ENCODE measurements at places on chromosomes 5 and 9. TPM values are rescaled to one million over a fixed set of nuclear protein-coding genes. Genes with fewer than 3 reads are reported as not detected.

DNA sequence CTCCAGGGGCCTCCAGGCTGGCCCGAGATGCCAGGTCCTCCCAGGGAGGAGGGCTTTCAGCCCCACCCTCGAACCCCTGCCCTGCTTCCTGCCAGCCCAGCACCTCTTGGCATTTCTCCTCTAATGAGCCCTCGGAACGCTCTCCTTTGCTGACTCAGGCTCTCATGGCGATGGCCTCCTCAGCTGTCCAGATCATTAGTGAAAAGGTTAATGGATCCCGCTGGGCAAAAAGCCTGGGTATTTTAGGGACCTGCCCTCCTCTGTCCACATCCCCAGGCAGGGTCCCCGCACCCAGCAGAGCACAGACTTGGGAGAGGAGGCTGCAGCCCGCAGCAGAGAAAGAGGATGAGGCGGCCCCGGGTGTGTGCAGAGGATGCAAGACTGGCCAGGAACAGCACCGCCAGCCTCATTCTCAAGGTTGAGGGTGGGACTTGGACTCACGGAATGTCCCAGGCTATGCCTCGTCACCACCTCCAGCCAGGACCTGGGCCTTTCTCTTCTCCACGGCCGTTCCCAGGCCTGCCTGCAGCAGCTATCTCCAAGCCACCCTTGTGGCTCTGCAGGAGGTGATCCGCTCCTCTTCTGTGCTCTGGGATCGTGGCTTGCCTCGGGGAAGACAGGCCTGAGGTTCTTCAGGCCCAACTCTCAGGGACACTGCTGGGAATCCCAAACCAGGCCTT, 23.0 kb upstream of the ADAMTS2 start:
- H3K4me3 ChIP-seq = no peak overlapping the region
- no peak overlapping the region for H3K27ac ChIP-seq
- peaks cover 6% of the 10 kb centered on the region for H3K27me3 ChIP-seq
- DNase-seq = no peak
- H3K36me3 ChIP-seq = no peaks in the 10 kb centered on the region

- no peak overlapping the region for H3K4me3 ChIP-seq
- DNase-seq = no peak
- peaks cover 81% of the 10 kb centered on the region for H3K36me3 ChIP-seq
- peaks cover 52% of the 10 kb centered on the region for H3K4me1 ChIP-seq
- peak overlapping the region; percentile 5 for H3K27ac ChIP-seq
Observed at GRCh38 chr9:107316795-107317661, 33.9 kb downstream of the RAD23B start.

DNA sequence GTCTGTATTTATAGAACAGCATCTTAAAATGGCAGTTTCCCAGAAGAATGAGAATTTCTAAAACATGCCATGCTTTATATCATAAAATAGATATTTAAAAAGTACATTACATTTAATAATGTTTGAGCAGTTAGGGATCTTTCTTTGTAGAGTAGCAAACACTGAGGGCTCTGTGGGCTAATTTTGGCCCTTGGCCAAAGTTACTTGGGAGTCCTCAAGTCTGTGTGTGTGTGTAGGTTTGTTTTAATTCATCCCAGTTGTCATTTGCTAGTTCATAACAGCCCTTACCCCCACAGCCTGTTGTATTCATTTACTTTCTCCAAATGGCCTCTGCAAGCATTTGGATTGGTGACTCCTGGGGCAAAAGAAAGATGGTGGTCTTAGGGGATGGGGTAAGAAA, 576.4 kb upstream of the SGCD start:
- no peaks in the 10 kb centered on the region for H3K36me3 ChIP-seq
- H3K4me1 ChIP-seq = no peaks in the 10 kb centered on the region
- no peak overlapping the region for H3K27ac ChIP-seq
- H3K4me3 ChIP-seq = no peak overlapping the region

- H3K27me3 ChIP-seq = peaks cover 2% of the 10 kb centered on the region
- no peak overlapping the region for H3K4me3 ChIP-seq
- peaks cover 6% of the 10 kb centered on the region for H3K4me1 ChIP-seq
- no peak for DNase-seq
- H3K36me3 ChIP-seq = no peaks in the 10 kb centered on the region
- no peak overlapping the region for H3K27ac ChIP-seq
Observed at GRCh38 chr9:131348631-131349521, 45.0 kb upstream of the PRRC2B start.

SLC12A2 gene
- 19.9 TPM for total RNA-seq

SLC36A2 gene
- not detected for total RNA-seq

IL33 gene
- total RNA-seq = not detected

AIF1L gene
- total RNA-seq = not detected

PALM2AKAP2 gene
- total RNA-seq = not detected

VDAC1 gene
- total RNA-seq = 158 TPM
